Ecto neural progenitor cell (in vitro differentiated cells): ENCODE measurements at places on chromosomes 11 and 22.
A peak's percentile ranks its signal among the peaks of the same experiment; 100 is the strongest.

DNA sequence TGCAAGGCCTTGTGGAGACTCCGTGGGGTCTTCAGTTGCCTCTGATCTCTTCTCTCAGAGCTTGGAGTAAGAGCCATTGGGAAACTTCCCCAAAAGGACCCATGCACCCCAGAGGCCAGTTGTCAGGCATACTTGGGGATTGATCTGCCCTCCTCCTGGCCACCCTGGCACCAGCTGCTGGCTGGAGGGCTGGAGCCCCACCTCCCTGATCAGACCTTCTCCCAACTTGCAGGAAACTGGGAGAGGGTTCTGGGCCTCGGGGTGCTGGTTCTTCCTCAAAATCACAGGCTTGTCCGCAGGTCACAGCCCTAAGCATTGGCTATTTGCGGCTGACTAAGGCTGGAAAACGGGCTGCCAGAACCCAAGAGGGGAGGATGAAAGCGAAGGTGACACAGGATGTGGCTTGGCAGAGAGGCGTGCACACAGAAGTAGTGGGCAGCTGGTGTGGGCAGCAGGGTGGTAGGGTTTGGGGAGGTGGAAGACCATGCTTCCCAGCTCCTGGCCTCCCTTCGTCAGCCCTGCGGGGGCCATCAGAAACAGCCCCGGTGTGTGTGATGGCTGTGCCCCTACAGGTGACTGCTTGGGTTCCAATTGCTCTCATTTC is 1.3 kb upstream of the DGKZ start:
- DNase-seq, result no peak

- DNase-seq, result no peak
These were observed 6.6 kb upstream of the MARK2 start for GRCh38 chr11:63832336-63832735.

DNA sequence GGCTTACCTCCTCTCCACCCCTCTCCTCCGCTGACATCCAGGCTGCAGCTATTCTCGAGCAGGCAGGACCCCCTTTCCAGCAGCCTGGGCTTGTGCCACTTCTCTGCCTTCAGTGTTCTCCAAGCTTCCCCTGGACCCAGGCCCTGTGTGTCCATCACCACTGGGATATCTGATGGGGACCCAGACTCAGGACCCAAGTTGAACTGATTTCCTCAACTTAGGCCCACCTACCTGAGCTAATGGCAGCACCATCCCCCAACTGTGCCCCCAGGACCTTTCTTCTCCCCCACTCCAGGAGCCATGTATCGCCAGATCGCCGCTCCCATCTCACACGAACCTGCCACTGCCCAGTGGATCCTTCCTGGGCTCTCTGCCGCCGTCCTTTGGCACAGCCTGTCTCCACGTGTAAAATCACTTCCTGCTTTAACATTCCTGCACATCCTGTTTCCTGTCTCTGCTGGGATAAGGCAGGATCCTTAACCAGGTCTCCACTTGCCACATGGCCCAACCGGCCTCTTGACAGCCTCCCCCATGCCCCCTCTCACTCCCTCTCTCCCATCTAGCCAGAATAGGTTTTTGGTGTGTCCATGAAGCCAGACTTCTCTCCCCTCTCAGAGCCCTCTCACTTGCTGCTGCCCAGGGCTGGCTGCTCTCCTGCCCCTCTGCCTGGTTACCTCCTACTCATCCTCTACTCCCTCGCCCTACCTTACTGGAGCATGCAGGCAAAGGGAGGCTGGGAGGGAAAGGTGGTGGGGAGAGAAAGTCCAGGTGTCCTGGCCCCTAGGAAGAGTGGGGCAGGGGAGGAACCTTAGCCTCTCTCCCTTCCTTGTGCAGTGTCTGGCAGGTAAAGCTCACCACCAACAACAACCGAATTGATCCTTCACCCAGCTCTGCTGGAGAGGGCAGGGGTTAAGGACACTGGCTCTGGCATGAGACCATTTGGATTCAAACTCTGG is 9.4 kb downstream of the SPATA19 start:
- peak; percentile 44 for DNase-seq

DNA sequence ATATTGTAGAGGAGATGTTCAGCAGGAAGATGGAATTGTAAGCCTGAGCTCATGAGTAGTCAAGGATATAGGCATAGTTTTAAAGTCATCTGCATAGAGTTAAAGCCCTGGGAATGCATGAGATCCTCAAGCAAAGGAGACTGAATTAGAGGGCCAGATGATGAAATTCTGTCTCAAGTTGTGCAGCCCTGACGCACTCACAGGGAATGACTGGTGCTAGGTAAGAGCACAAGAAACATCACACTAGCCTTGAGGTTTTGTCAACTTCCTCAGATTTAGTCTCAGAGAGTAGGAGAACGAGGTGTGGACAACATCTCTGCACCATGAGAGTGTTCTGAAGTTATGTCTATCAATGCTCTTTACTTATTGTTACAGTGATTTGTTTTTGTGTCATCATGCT is 5.8 kb downstream of the RAB38 start:
- no peak for DNase-seq
